HuH-7 (cell line): ENCODE measurements at places on chromosomes 11 and 22.

GRCh38 chr11:28040384-28040783 lies 67.6 kb downstream of the KIF18A start:
- DNase-seq = no peak

- DNase-seq = no peak
These were observed 76.2 kb upstream of the ARHGAP32 start for GRCh38 chr11:129268371-129268770.

DNA sequence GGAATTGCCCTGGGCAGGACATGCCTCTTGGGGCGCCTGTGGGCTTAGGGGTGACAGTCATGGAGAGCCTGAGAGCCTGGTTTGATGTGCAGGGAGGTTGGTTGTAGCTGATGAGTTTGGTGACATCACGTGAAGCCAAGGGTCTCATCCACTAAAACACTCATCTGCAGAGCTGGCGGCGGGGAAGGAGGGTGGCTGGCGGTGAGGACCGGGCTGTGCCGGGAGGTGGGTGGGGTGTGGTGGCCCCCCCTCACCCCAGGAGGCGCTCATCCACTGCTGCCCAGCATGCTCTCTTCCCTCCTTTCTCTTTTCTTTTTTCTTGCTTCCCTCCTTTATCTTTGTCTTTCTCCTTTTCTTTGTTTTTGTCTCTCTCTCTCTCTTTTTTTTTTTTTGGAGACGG lies 49.0 kb downstream of the GRAMD4 start:
- DNase-seq = no peak

- no peak for DNase-seq
These were observed 16.5 kb upstream of the APOBEC3A start for GRCh38 chr22:38940811-38941384.

DNA sequence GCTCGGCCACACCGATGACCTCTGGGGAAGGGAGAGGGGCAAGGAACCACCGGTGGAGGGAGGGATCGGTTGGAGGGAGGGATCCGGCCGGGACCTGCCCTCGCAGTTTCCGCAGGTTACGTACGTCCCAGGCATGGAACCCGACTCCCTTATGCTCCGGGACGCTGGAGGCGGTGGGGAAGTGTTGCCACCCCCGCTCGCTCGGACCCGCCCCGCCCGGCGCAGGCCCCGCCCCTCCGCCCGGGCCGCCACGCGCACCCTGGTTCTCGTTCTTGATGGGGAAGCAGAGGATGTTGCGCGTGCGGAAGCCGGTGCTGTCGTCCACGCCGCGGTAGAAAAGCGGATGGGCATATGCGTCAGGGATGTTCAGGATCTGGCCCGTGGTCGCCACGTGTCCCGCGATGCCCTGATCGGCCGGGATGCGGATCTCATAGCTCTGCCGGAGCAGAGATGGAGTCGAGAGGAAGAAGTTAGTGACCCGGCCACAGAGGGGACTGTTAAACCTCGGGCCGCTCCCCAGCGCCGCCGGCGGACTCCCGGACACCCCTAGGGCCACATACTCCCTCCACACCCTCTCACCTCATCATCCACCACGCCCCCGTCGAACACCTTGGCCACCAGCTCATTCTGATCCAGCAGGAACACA lies 89.8 kb downstream of the PDE2A start:
- no peak for DNase-seq

- DNase-seq = no peak
These were observed 573.0 kb downstream of the TBC1D22A start for GRCh38 chr22:47335460-47335859.

DNA sequence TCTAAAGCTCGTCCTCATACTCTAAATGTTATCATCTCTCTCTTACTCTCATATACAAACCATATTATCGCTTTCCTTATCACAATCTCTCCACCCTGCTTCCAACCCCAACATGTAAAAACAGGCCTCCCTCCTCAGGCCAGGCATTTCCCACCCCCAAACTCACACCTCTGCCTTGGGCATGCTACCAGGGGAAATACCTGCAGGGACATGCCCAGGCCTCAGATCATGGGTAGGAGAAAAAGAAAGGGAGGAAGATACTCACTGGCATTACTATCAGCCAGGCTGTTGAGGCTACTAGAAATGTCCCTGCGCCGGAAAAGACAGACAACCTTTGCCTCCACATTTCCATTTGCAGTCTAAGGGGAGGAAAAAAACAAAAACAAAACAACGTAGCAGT lies 1.8 kb downstream of the MTA2 start:
- DNase-seq = no peak

GRCh38 chr22:36922105-36922608 lies 8.7 kb downstream of the CSF2RB start:
- DNase-seq = no peak
